ENCODE measurements at places on chromosomes 7 and 10.

GRCh38 chr7:106370542-106370941 is 85.8 kb upstream of the NAMPT start:
- DNase-seq, result no peak

- no peak for DNase-seq
Measured at GRCh38 chr7:75971961-75972763, 22.2 kb downstream of the TMEM120A start.

DNA sequence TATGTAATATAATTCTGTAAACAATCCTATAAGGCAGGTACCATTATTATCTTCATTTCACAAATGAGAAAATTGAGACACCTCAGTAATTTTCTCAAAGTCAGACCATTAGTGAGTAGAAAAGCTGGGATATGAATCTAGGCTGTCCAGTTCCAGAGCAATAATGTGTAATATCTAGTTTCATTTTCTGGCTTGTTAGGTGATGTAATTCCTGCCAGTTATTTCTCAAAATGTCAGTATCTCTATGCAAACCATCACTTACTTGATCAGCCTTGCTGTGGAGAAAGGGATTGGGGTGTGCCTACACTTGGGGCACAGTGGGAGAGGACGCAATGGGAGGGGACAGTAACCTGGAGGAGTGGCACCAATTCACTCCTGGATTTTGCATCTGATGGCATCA is 157.5 kb downstream of the LYZL1 start:
- DNase-seq, result no peak

DNA sequence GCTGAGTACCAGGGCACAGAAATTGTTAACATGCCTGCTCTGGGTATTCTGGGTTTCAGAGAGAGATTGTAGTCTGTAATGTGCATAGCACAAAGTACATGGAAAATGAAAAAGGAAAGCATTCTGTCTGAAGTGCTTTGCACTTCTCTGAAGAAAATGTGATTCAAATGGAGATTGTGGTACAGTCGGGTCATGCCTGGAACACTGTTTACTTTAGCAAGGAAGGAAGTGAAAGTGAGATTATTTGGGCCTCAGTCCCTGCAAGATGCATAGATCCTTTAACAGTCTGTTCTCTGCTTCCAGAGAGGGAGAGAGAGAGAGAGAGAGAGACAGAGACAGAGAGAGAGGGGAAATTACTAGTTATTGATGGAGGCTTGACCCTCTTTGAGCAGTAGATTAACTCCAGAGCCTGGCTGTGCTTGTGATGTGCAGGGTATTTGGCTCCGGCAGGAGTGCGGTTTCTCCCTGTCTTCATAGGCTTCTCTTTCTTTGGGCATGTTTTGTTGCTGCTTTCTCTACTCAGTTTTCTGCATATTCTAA is 5.4 kb downstream of the VWC2 start:
- no peak for DNase-seq

- no peak for DNase-seq
Measured at GRCh38 chr10:118792526-118792925, 37.8 kb upstream of the CACUL1 start.

- no peak for DNase-seq
Measured at GRCh38 chr10:96138102-96138501, 8.0 kb downstream of the ZNF518A start.

GRCh38 chr7:156100086-156100485 is 287.8 kb upstream of the SHH start:
- DNase-seq, result no peak

- no peak for DNase-seq
Measured at GRCh38 chr10:5508786-5509185, 9.4 kb upstream of the CALML5 start.

DNA sequence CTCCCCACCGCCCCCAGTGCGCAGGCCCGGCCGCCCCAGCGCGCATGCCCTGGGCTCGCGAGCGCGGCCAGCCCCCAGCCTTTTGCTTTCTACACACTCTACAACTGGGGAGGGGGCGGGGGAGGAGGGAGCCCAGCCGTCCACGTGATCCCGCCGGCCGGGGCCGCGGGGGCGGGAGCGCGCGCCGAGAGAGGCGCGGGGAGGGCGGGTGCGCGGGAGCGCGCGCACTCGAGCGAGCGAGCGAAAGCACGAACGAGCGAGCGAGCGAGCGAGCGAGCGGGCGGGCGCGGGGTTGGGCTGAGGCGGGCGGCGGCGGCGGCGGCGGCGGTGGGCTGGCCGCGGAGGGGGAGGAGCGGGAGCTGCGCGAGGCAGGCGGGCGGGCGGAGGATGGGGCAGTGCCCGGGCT is at the start of gene AUTS2:
Gene AUTS2, plus strand, starts transcription at position 395 of the 406 bp plus-strand sequence. CDS start 1,179 bp downstream, outside the sequence.
- DNase-seq, result peak; percentile 95

DNA sequence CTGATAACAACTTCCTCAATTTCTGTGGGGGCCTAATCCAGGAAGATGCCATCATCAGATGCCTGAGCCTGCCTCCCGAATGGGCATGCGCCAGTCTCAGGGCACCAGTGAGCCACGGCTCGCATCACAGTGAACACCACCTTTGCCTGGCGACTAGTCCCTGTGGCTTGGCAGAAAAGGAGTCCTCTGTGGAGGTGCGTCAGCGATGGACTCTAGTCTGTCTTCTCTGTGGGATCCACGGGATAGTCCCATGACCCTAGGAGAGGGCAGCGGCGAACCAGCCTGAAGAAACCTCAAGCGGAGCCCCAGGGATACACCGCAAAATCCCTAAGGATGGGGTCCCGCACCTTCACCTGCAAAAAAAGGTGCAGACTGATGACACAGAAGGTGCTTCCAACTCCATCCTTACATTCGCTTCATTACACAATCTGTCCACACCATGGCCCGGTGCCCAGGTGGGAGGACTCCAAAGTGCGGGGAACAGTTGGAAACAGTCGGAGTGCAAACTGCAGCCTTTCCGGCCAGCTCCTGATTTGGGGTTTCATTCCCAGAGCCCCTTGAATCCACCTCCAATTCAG is 35.1 kb upstream of the ZNF273 start:
- DNase-seq, result no peak

DNA sequence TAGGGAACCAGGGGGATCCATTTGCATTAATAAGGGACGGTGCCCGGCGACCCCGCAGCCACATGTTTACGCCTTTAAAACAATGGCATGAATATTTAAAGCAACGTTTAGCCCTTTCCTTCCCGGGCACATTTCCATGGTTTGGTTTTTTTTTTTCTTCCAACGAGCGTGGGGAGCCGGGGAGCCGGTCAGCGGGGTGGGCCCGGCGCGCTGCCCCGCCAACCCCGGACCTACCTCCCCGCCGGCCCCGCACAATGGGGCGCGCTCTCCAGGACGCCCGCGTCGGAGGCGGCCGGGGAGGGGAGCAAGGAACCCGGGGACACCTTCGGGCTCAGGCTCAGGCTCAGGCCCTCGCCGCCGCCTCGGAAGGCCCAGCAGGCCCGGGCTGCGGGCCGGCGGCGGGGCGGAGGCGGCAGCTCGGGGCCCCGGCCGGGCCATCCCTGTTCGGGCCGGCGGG is 1.0 kb downstream of the SEPHS1 start:
- no peak for DNase-seq

DNA sequence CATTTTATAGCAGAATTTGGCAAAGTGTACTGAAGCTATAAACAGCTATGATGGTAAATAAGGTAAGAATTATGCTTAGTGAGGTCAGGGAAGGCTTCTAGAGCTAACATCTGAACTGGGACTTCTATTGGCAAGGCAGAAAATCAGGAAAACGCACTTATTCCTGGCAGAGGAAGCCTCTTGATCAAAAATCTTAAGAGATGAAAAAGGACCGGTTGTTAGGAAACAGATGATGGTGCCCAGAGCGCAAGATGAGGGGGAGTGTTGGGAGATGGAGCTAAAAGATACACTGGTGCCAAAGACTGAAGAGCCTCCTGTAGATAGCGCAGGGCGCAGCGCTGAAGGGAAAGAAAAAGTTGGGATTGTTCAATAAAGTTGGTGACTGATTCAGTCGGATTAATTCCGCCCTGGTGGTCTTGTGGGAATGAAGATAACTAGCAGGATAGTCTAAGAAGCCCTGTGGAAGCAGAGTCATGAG is 550 bp upstream of the CALU start:
- no peak for DNase-seq

DNA sequence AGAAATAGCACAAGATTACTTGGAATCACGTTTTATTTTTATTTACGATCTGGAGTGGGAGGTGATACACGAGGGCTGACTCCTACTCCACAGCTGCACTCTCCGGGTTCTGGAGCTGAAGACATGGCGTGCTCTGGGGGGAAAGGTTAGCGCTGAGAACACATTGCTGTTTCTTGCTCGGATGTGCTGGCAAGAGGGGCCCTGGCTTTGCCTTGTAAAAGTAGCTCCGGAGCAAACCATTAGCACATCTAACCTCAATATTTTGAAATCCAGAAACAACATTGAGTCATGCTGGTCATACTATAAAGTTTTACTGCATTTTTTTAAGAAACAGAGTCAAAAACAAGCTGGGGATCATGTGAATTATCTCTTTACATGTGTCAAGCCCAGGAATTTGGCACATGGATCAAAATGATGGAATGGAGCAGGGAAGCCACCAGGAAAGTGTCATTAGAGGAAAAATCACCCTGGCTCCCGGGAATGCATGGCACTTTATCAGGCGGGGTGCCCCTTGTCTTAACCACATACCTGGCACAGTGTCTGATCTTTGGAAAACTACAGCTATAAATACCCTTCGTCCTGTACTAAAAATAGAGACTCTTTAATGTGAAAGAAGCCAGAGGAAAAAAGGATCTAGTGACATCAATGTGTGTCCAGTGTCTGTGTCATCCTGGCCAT is 31.6 kb upstream of the LYZL1 start:
- peak; percentile 62 for DNase-seq
